AG09319 (cell line): ENCODE measurements at places on chromosomes 5 and 9.
A peak's percentile ranks its signal among the peaks of the same experiment; 100 is the strongest.

GRCh38 chr9:110650261-110650660 lies 18.3 kb upstream of the MUSK start:
- DNase-seq = peak; percentile 44

GRCh38 chr5:108675736-108676135 lies 72.0 kb upstream of the FER start:
- DNase-seq = no peak

DNA sequence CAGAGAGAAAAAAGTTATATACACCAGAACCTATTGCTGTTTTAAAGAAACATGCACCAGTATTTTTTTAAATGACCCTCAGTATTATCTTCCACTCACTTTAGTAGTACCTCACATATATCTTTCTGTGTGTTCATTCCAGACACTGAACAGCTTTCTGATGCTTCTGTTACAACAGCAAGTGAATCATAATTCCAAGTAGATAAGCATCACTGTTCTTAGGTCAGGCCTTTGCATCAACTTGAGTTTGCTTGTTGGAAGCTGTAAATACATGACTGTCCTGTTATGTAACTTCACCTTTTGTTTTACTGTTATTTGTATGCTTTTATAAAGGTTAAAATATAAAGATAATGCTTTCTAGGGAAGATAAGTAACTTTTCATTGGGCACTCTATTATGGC lies 184.4 kb downstream of the ISL1 start:
- no peak for DNase-seq

- no peak for DNase-seq
These were observed 175.9 kb downstream of the ARRDC3 start for GRCh38 chr5:91207248-91207647.

DNA sequence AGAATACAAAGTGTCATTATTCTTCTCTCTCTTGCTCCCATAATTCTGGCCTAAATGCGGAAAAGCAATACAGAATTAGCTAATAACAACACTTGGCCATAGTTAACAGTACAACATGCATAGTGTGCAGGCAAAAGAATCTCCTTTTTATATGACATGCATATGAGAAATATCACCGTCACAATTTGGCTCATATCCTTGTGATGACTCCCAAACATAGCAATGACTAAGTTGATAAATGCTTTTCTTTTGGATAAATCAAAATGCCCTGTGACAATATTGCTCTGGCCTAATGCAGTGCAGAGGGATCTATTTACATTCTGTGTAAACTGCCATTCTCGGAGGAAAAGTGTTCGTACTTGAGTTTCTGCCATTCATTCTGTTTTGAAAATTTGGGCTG lies 121.9 kb upstream of the GHR start:
- DNase-seq = no peak

GRCh38 chr9:131942146-131942720 lies 137.4 kb downstream of the MED27 start:
- no peak for DNase-seq

GRCh38 chr5:31894141-31894540 lies 255.2 kb downstream of the PDZD2 start:
- DNase-seq = no peak
